ENCODE measurements at places on chromosomes 16 and 17.

DNA sequence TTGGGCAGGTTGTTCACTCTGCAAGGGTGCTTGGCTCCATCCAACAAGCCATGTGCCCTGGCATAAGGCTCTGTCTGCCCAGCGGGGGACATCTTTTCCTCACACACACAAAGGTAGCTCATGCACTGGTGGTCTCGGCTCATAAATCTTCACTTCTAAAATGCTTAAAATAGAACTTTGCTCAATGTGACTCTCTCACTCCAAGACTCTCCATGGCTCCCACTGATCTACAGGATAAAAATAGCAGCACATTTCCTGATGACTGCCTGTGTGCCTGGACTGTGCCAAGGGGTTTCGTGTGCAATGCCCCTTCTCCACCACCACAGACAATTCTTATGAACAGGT, 15.1 kb upstream of the CIBAR2 start:
- DNase-seq: no peak

- DNase-seq: no peak
Measured at GRCh38 chr17:68847711-68848110, 107.5 kb downstream of the ABCA8 start.

- DNase-seq: no peak
Measured at GRCh38 chr16:51111759-51112158, 39.3 kb downstream of the SALL1 start.

- no peak for DNase-seq
Measured at GRCh38 chr16:72285324-72285723, 113.4 kb upstream of the PMFBP1 start.

- no peak for DNase-seq
Measured at GRCh38 chr17:57876023-57876865, 26.4 kb upstream of the MRPS23 start.

GRCh38 chr17:73255671-73256181, 6.0 kb downstream of the CPSF4L start:
- DNase-seq: peak; percentile 26

GRCh38 chr17:32536736-32537643, 50.2 kb downstream of the CDK5R1 start:
- no peak for DNase-seq

DNA sequence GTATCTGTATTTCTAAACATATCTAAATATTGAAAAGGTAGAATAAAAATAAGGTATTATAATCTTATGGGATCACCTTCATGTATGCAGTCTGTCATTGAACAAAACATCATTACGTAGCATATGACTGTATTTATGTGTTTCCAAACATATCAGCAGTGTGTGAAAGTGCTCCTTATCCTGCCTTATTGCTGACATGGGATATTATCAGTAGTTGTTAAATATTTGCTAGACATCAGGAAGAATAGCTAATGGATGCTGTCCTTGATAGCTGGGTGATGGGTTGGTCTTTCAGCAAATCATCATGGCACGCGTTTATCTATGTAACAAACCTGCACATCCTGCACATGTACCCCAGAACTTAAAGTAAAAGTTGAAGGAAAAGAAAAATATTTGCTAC, 59.1 kb upstream of the FAM20A start:
- DNase-seq: no peak

- DNase-seq: peak; percentile 73
Measured at GRCh38 chr17:59565959-59566324, 532 bp downstream of the DHX40 start.

GRCh38 chr16:8951447-8952280, 12.0 kb downstream of the USP7 start:
- DNase-seq: no peak

- DNase-seq: no peak
Measured at GRCh38 chr16:68372806-68373205, 62.0 kb downstream of the PRMT7 start.

DNA sequence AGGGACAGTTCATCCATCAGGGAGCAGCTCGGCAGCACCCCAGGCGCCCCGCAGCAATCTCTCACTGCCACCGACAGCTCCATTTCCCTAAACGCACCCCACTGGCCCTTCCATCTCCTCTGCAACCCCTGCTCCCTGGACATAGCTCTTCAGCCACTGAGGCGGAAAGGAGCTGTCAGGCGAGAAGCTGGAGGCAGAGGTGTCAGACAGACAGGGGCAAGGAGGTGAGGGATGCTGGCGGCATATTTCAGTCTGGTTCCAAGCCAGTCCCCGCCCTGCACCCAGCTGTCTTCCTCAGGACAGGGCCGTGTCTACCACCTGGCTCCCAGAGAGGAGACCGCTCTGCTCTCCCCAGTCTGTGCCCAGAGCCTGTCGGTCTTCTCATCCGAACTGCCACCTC, 9.7 kb downstream of the ACLY start:
- no peak for DNase-seq

DNA sequence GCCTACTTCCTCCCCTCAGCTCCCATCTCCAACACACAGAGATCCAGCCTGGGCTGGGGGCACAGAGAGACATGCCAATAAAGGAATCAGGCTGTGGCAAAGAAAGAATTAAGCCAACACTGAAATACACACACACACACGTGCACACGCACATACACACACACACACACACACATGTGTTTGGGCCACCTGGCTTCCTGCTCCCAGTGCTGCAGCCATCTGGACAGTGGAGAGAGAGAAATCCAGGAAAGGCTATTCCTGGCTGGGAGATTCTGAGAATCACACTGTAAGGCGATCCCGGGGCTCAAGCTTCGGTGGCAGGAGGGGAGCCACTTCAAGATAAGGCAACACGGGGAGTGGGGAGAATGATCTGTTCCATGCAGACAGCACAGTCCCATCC, 72.4 kb downstream of the NOG start:
- peak; percentile 33 for DNase-seq

- DNase-seq: no peak
Measured at GRCh38 chr17:83149029-83149725, 69.8 kb downstream of the METRNL start.

DNA sequence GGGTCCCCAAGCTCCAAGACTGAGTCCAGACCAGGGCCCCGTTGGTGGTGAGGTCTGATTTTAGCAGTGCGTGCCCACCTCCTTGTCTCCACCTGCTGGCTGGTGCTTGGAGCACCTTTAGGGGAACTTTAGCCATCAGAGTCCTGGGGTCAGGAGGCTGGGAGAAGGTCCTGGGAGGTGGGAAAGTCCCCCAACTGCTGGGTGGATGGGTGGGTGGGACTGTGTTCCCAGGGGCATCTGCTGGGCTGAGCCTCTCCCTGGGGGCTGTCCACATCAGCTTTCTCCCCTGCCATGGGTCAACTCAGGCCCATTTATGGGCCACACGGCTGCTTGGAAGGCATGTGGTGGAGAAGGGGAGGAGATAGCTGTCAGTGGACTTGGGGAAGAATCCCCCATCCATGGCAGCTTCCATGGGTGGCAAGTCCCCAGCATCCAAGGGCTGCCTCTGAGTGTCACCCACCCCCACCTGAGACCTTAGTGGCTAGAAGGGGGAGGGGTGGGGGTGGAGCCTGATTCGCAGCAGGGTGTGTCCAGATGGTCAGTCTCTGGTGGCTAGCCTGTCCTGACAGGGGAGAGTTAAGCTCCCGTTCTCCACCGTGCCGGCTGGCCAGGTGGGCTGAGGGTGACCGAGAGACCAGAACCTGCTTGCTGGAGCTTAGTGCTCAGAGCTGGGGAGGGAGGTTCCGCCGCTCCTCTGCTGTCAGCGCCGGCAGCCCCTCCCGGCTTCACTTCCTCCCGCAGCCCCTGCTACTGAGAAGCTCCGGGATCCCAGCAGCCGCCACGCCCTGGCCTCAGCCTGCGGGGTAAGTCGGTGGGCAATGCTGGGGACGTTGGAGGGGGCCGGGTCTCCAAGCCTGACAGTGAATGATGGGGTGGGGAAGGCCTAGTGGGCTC, at the start of gene TRPV2:
Gene TRPV2, plus strand, starts transcription at position 541 of the 894 bp plus-strand sequence. CDS start 2,098 bp downstream, outside the sequence.
- no peak for DNase-seq

DNA sequence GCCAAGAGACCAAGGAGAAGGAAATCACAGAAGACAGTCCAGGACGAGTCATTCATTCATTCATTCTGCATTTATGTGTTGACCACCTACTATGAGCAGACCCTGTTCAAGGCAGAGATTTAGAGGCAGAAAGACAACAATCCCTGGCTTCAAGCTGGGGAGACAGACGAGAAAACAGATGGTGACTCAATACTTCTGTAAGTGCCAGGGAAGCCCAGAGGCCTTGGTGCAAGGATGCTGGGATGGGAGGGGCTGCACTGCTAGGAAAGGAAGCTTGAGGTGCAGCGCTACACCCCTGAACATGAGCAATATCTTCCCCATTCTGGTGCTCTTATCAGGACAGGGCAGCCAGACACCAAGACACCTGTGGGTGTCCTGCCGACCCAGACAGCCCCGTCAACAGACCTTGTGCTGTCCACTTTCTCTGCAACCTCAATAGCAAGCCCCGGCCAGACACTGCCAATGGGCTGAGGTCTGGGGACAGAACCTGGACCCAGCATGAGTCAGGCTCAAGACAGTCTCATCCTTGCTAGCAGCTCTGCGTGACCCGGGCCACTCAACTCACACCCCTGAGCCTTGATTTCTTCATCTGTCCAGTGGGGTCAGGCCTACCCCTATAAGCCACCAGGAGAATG, 163.5 kb downstream of the COPRS start:
- no peak for DNase-seq

- peak; percentile 64 for DNase-seq
Measured at GRCh38 chr17:57523926-57524632, 221.0 kb downstream of the CCDC182 start.

DNA sequence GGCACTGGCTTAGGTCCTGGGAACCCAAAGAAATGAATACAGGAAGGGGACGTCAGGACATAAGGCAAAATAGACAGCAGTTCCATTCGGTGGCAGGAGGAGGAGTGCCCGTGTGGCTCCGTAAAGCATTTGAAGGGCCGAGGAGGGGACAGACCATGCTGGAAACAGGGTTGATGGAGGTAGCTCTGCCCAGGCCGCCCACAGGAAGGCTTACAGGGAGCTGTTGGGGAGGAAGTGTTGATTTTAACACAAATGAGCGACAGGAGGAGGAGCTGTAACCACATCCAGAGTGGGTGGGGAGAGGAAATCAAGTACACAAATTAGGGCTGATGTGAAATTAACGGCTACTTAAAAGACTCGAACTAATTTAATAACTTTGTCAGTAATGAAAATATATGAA, 54.6 kb downstream of the RBFOX3 start:
- DNase-seq: no peak

DNA sequence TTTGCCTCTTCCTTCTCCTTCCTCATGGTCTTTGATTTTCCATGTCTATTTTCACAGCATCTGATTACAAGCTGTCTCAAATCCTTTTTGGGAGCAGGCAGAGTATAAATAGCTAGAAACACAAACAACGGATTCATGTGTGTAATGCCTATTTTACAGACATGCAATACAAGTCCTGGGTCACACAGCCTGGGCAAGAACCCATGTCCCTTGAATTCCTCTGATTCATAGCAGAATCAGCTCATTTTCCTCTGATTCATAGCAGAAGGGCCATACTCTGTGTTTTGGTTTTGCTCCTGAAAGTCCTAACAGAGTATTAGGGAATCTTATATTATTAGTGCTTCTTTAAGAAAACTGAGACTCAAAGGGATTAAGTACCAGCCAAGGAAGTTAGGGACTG, 71.3 kb downstream of the IRX5 start:
- no peak for DNase-seq

DNA sequence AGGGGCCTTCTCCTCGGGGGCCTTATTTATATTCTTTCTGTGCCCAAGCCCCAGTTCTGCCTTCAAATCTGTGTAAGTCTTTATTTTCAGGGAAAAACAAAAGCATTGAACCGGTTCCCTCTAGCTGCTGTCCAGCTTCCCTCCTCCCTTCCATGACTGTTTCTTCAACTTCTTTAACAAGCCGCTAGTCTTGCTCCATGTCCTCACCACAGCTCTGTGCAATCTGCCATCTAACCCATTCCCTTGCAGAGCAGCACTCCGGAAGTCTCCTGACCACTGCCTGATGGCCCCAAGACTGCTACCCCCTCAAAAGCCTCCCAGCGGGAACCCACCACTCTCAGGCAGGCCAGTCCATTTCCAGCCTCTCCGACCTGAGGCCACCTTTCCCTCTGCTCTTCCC, 16.9 kb downstream of the EMC8 start:
- no peak for DNase-seq

DNA sequence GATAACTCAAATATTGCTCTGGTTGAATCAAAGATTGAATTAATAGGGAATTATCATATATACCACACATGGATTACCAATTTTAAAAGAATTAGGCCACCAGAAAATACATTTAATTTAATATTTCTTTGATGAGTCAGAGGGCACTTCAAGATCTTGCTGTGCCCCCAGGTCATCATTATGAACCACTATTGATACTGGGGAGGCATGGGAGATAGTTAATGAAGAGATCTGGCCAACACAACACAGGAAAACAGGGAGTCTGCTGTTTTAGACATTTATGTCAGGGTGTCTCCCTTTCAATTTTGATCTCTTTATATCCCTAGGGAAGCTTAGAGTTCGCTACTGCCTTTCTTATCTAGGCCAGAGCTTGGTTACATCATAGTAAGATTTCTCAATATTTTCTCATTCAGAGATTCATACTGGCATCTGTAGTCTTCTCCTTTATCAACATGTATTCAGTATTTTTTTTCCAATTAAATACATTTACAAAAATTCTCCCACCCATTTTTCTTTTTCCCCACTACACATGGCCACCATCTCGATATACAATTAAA, 158.3 kb upstream of the ZFHX3 start:
- DNase-seq: no peak

GRCh38 chr16:85908444-85908843, 9.5 kb downstream of the IRF8 start:
- DNase-seq: no peak

DNA sequence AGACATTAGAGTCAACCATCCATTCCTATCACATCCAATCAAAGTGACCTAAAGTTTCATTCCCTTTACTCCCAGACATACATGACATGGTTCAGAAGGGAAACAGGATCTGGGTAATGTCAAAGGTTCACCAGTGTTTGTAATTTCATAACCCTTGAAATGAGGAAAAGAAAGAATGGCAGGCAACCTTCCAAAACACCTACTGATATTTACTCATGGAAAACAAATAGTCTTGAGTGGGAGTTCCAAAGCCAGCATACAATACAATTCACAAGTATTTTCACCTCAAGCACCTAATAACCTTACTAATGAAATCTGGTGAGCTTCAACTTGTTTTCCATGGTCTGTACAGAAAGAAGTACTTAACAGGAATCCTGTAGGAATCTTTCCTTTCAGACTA, 72.5 kb upstream of the AXIN2 start:
- DNase-seq: no peak

GRCh38 chr17:29640981-29641642, 18.4 kb upstream of the CORO6 start:
- no peak for DNase-seq

GRCh38 chr16:4615384-4616046, 827 bp upstream of the UBALD1 start:
- no peak for DNase-seq

- no peak for DNase-seq
Measured at GRCh38 chr17:30805944-30806456, 18.5 kb downstream of the CRLF3 start.

- DNase-seq: no peak
Measured at GRCh38 chr16:71421911-71422310, 19.9 kb downstream of the TLE7 start.

Data from NCI-H1694 treated with DMSO at 0.1 percent for 48 hours (cell line).